ENCODE measurements at places on chromosomes 6 and 20.

DNA sequence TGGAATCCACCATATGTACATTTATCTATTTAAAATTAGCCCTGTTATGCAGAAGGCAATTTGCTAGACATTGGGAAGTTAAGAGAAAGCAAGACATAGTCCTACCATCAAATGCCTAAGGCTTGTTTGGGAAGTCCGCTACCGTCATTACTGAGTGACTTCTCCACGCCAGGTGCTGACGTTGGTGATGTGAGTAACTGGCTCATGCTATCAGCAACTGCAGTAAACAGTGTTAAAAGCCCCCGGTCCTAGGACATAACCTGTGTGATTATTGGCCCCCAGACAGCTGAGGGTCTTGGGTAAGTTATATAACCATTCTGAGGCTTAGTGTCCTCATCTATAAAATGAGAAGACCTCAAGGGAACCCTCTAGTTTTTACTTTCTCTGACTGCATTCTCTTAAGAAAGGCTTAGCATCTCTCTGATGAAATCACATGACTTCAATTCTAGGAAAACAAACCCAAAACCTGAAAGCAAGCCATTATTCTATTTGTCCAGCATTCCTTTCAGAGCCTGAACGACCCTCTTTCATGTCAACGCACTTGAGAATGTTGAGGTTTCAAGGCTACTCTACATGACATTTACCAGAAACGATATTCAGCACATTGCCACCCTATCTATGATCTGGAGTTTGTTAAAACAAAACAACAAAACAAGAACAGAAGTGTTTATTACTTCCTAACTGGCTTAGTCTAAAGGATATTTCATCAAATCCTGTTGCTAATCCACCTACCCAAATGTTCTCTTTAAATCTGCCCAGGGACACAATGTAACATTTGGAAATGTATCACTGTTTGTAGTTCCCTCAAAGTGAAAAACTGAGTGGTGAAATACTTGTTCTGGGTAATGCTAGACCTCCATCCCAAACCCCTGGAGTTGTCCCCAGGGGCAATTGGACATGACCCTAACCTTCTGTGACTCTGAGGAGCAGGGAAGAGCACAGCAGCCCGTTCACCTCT, 133.8 kb downstream of the BTBD3 start:
- DNase-seq: no peak

DNA sequence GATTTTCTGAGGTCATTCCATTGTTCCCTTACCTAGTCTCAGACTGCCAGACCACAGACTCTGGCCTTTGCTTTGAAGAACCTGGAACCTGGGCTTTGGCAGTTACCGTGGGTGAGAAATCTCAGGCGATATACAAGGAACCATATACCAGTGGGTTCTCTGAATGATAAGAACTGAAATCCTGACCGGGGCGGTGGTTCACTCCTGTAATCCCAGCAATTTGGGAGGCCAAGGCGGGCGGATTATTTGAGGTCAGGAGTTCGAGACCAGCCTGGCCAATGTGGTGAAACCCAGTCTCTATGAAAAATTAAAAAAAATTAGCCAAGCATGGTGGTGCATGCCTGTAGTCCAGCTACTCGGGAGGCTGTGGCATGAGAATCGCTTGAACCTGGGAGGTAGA, 14.3 kb upstream of the SGK2 start:
- no peak for DNase-seq

GRCh38 chr6:32947552-32948465, 5.1 kb downstream of the HLA-DMA start:
- DNase-seq: no peak

GRCh38 chr6:43436577-43437282, 9.4 kb downstream of the ABCC10 start:
- DNase-seq: no peak

- no peak for DNase-seq
Measured at GRCh38 chr20:51143652-51144051, 120.7 kb upstream of the KCNG1 start.

DNA sequence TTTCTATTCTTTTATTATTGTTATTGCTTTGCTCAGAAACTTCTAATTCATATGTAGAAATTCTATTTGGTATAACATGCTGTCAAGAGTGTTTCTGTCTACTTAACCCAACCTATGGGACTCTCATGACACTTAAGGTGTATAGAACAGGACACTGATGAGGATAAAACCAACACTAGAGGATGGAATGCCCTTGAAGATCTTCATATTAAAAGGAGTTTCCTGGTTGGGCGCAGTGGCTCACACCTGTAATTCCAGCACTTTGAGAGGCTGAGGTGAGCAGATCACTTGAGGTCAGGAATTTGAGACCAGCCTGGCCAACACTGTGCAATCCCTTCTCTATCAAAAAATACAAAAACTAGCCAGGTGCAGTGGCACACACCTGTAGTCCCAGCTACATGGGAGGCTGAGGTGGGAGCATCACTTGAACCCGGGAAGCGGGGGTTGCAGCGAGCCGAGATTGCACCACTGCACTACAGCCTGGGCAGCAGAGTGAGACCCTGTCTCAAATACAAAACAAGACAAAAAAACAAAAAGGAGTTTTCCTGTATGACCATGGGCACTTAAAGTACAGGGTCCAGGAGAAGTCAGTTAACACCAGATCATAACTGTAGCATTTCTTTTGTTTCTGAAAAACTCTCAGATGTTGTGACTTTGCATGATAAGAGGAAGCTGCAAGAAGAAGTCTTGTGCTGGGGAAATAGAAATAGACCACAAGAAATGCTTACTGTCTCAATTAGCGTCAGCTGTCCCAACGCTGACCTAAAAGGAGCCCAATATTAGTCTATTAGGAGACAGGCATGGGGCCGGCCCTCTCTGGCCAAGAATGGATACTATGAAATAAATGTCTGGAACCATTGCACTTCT, 38.9 kb upstream of the CD2AP start:
- no peak for DNase-seq

- DNase-seq: no peak
Measured at GRCh38 chr6:26243132-26243531, 121.9 kb upstream of the BTN3A2 start.

- DNase-seq: no peak
Measured at GRCh38 chr20:40925829-40926510, 102.7 kb upstream of the TOP1 start.

DNA sequence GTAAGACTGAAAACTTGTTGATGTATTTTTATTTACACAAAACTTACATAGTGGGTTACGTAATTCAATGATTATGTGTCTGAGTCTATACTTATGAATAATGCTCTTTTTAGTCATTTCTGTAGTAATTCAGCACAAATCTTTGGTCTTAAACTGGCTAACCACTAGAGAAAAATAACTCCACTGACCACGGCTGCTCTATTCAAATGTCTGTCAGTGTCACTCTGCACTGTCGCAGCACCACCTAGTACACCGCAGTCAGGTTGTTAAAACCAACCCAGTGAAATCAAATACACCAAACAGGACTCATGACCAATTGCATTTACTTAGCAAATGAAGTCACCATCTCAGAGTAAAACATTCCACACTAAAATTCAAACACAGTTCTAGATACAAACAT, 93.5 kb upstream of the CCDC28A start:
- DNase-seq: no peak

GRCh38 chr6:121614115-121614514, 178.7 kb downstream of the GJA1 start:
- DNase-seq: no peak

GRCh38 chr20:42361402-42361970, 743.3 kb upstream of the CHD6 start:
- DNase-seq: no peak

GRCh38 chr20:18019068-18019467, 38.6 kb downstream of the OVOL2 start:
- no peak for DNase-seq

DNA sequence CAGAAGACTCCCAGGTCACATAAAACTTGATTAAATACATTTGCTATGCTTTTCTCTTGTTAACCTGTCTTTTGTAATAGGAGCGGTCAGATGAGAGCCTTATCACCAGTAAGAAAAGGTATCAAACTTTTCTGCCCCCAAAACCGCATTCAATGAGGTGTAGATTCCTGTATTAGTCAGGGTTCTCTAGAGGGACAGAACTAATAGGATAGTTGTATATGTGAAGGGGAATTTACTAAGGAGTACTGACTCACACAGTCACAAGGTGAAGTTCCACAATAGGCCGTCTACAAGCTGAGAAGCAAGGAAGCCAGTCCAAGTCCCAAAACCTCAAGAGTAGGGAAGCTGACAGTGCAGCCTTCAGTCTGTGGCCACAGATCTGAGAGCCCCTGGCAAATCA, 32.7 kb downstream of the PTPRK start:
- DNase-seq: no peak

- no peak for DNase-seq
Measured at GRCh38 chr20:50231854-50232253, 41.2 kb downstream of the CEBPB start.

DNA sequence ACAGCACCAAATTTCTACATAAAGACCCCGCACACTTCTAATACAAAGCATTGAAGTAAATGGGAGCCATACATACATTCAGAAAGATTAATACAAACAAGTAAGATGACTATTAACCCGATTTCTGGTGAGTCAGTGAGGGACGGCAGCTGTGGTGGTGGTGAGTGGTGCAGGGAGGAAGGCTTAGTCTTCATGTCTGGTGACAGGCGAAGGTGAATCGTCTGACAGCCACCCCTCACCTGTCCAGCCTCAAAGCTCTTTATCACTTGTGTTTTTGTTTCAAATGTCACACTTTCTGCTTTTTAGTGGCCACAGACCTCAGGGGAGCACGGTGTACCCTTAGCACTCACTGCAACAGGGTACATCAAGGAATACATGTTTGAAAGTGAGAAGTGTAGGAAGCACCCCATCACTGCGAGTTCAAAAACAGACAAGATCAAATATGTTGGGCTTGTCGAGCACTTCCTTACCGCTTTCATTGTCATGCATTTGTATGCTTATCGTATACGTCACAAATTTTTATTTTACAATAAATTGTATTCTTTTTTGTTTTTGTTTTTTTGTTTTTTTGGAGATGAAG, 63.5 kb downstream of the IRF4 start:
- DNase-seq: no peak

DNA sequence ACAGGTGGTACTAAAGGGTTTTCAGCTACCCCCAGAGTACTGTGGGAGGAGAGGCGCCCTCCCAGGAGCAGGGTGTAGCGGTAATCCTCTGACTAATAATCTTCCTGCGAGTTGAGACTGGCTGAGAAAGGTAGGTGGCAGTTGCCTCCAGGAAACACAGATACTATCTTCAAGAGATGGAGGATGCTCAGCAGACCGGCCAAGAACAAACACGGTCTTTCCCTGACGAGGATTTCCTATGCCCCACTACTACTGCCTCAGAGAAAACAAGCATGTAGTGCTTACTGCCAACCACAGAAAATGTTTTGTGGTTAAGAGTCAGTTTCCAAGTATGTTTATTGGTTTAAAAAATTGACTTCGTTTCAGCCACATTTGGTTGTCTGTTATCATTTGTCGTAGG, 26.8 kb downstream of the C6orf89 start:
- DNase-seq: peak; percentile 33

GRCh38 chr6:47292944-47293343, 16.8 kb downstream of the TNFRSF21 start:
- no peak for DNase-seq

DNA sequence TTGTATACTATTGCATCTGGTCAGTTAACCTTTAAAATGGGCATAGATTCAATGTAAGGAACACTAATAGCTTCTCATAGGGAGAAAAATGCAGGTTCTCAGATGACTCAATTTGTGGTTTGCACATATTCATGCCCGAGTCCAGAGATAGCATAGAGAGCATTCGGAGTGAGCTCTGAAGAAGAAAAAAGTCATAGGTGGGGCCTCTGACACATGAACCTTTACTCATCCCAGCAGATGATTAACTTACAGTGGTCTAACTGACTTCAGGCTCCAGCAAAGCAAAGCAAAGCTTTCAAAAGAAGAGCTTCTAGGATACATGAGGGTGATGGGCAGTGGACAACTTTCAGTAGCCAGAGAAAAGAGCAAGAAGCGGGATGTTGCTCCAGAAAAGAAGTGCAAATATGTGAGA, 55.3 kb upstream of the BTN3A2 start:
- DNase-seq: no peak

DNA sequence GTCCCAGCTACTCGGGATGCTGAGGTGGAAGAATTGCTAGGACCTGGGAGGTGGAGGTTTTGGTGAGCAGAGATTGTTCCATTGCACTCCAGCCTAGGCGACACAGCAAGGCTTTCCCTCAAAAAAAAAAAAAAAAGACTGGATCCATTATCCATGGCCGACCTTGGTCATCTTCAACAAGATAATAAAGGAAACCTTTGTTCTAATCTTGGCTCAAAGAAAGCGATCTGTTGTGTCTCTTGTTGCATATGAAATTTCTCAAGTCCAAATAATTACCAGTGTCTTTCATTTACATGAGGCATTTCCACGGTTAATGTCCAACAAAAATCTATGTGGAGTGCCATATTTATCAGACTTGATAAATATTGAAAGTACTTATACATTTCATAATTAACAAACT, 23.7 kb upstream of the KIF16B start:
- no peak for DNase-seq

DNA sequence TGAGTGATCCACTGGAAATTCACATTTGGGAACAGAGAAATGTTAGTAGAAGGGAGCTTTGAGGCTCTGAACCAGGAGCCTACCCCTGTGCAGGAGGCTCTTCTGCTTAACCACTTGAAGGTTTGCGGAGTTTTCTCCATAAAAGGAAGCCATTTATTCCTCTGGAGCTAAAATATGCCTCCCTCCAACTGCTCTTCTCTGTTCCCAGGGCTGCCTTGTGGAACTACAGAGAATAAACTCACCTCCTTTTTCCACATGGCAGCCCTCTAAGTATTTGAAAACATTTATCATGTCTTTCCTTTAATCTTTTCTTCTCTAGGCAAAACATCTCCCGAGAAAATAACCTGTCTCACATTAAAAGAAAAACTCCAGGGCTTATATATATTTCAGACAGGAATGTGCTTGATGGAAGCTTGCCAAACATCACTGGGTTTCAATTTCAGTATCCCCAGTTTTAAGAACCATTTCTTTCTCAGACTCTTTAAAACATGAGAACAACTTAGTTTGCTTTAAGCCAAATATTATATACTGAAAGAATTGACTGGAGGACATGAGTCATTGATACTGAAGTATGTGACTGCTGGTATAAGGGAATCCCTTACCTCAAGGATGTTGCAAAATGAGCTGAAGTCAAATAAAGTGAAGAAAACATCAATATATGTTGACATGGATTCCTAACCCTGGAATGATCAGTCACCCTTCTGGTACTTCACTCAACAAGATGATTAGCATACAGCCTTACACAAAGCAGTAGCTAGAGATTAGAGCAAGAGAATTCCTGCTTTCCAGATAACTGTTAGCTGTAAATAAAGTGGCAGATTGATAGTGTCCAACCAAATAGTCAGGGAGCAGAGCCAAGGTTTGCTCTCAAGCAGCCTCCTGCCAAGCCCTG, 74.0 kb downstream of the ZBTB2 start:
- DNase-seq: no peak

Measured in CD8-positive, alpha-beta memory T cell (primary cell).